Activated CD4-positive, CD25-positive, alpha-beta regulatory T cell (primary cell): ENCODE measurements at places on chromosomes 3 and 15.

DNA sequence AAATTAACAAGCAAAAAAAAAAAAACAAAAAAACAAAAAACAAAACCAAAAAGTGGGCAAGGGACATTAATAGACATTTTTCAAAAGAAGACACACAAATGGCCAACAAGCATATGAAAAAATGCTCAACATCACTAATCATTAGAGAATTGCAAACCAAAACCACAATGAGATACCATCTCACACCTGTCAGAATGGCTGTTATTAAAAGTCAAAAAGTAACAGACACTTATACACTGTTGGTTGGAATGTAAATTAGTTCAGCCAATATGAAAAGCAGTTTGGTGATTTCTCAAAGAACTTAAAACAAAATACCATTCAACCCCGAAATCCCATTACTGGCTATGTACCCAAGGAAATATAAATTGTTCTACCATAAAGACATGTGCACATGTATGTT, 222.4 kb upstream of the CD96 start:
- no peak for DNase-seq

GRCh38 chr3:17336291-17336690, 406.1 kb downstream of the TBC1D5 start:
- no peak for DNase-seq

DNA sequence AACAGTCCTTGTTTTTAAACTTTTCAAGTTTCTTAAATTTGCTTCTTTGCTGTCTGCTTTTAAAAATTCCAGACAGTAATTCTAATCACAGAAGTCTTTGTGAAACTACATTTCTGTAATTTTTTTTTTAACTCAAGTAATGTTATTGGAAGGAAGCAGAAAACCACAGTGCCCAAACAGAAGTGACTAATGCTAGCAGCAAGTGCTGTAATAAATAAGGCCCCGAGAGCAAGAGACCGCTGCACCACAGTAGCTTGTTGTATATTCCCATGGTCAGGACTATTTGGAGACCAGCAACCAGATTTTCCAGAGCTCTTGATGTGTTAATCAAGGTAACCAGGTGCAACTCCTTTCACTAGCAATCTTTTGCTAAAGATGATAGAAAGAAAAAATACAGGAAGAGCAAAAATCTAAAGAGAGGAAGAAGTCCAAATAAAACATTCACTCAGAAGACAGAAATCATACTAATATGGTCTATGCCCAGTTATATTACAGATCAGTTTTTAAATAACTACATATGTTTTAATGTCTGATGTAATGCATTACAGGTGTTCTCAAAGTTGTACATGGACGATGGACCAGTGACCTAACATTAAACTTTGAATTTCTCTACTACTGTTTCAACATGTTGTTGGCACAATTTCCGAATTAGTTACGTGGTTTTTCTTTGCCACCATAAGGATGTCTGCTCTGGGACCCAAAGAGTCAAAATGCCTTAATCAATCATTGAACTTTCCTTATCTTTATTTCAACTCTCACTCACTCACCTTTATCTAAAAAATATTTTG, 36.4 kb downstream of the WWTR1 start:
- no peak for DNase-seq

GRCh38 chr15:100559330-100559729, 30.6 kb upstream of the CERS3 start:
- DNase-seq = no peak

DNA sequence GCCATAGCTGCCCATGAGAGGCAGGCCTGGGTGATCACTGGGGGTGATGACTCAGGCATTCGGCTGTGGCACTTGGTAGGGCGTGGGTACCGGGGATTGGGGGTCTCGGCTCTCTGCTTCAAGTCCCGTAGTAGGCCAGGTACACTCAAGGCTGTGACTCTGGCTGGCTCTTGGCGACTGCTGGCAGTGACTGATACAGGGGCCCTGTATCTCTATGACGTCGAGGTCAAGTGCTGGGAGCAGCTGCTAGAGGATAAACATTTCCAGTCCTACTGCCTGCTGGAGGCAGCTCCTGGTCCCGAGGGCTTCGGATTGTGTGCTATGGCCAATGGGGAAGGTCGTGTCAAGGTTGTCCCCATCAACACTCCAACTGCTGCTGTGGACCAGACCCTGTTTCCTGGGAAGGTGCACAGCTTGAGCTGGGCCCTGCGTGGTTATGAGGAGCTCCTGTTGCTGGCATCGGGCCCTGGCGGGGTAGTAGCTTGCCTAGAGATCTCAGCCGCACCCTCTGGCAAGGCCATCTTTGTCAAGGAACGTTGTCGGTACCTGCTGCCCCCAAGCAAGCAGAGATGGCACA, 5.3 kb downstream of the WDR6 start:
- no peak for DNase-seq

DNA sequence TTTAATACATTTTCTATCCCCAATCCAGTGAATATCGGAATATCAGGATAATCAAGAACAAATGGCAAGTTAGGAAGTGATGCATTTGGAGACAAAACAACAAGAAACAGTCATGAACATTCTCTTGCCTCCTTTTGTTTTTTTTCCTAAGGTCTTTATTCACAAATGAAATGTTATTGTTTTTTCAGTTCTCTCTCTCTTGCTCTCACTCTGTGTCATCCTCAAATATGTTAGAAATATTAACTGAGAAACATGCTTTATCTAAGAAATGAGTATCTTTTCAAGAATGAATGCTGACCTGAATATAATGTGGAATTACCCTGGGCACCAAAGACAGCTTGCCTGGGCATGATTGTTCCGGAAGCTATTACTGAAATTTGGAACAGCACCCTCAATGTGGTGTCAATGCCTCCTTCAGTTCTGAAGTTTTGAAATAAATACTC, 51.3 kb downstream of the RBMS3 start:
- DNase-seq = no peak

- DNase-seq = no peak
These were observed 28.5 kb downstream of the XYLB start for GRCh38 chr3:38375072-38375471.

DNA sequence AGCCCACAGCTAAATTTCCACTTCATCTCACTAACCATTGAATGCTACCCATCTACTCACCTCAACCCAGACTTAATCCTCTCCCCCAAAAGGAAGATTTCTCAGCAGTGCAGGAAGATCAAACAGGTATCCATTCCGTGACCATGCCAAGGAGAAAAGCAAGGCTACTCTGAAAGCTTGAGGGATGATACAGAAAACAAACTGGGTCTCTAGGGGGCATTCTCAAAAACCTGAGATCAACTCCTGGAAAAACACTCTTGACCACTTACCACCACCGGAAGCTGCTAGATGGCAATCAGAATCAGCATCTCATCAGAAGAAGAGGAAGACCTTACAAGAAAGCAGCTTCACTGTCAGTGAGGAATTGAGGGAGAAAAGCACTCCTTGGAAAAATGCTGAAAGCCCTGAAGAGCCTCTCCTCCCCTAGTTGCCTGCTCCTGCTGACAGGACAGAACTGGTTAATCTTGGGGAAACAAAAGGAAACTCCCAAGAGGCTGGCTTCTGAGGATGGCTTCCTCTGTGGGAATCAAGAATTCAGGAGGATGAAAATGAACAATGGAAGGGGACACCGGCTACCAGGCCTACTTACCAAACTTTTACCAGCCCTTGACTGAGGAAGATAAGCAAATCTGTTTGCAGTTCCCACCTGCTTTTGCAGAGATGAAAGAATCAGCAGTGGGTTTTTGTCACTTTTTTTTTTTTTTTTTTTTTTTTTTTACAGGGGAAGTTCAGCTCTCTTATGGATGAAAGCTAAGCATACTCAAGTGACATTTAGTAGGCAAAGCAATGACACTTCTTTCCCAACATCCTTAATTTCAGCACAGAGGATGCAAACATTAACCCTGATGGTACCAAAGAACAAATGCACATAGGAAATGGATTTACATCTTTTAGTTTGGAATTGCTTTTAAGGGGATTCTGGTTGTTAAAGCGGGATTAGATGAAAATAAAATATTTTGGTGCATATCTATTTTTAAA, at the start of gene ATP8B4:
ATP8B4 (minus strand) TSS at position 171 of the 978 bp plus-strand sequence. CDS start 12,267 bp downstream, outside the sequence.
- no peak for DNase-seq

DNA sequence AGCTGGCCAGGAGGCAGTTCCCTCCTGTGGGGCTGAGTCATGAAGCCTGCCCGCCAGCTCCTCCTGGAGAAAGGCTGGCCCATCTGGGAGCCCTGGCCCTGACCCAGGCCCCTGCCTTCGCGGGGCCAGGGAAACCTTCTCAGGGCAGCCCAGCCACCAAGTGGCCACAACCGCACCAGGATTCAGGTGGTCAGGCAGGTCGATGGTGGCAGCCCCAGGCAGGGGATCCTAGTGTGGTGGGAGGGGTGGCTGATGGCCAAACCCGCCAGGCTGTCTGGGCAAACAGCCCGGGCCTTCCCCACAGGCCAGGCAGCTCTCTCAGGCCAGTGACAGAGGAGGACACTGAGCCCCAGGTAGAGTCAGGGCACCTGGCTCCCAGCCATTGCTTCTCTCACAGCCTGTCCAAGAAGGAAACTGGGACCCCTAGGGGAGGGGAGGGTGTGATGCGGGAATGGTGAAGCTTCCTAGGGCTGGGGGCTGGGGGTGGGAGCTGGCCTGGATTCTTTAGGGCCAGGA, 1.2 kb downstream of the TWF2 start:
- no peak for DNase-seq

DNA sequence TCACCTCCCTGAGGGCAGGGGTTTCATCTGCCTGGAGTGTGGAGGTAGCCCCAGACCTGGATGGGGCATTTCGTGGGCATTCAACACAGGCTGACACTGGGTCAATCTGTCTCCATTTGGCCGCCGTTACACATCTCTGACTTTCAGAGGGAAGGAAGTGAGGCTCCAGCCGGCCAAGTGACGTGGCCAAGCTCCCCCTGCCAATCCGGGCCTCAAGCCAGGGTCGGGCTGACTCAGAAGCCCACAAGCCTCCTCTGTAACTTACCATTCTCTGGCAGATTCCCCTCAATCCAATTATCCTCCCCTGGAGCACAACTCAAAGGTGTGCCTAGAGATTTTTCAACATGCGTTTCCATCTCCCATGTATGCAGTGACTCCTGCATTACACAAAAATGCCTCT, 227.6 kb downstream of the KLF13 start:
- DNase-seq = no peak

GRCh38 chr3:112699436-112699978, 58.6 kb upstream of the CCDC80 start:
- DNase-seq = no peak

GRCh38 chr3:112778353-112778948, 68.2 kb downstream of the CD200R1L start:
- no peak for DNase-seq

- no peak for DNase-seq
These were observed 7.6 kb downstream of the ARPC4 start for GRCh38 chr3:9800529-9800928.

GRCh38 chr3:30353711-30354467, 252.5 kb upstream of the TGFBR2 start:
- DNase-seq = peak; percentile 2

DNA sequence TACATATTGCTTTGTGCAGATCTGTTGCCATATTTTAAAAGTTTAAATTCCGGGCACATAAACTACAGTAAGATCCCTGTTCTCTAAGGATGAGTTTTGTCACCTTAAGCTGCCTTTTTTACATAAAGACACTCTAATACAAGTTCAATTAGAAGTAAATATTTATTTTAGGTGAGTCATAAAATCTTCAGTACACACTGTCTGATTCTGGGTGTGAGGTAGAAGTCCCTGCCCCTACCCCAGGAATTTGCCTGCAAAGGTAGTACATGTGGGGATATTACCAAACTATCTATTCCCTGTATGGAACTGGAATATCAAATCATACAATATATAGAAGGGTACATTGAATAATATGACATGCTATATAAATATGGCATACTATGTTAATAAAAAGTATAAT, 6.3 kb downstream of the SCG3 start:
- DNase-seq = no peak

GRCh38 chr15:51853998-51854397, 24.5 kb downstream of the TMOD3 start:
- DNase-seq = no peak

GRCh38 chr3:70821602-70822001, 509.2 kb upstream of the MDFIC2 start:
- DNase-seq = no peak

GRCh38 chr3:65412588-65412987, 626.1 kb downstream of the MAGI1 start:
- no peak for DNase-seq

GRCh38 chr15:66652806-66653205, 49.2 kb upstream of the SMAD6 start:
- DNase-seq = no peak

DNA sequence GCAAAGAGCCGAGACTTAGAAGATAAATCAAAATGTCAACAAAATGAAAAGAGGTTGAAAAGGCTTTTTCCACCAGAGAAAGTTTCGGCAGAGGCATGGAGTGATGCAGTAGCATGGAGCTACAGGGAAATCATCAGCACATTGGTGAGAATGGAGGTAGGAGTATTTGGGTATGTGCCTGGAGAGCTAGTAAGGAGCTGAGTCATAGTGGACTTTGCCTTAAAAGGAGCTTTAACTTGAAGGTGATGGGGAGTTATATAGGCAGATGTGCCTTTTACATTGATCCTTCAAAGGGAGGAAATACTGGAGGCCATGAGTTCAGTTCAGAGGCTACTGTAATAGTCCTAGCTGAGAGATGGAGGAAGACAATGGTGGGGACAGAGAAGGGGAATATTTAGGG, 44.3 kb downstream of the IL5RA start:
- no peak for DNase-seq

DNA sequence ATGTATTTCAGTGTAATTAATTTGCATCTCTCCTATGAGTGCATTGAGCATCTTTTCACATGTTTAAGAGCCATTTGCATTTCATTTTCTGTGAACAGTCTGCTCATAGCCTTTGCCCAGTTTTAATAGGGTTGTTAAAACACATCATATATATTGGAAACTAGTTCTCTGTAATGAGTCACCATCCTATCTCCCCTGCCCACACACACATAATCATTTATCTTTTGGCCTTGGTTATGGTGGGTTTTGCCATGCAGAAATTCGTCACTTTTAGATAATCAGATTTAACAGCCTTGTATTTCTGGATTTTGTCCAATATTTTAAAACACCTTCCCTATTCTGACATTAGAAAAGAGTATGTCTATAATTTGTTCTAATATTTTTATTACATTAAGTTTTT, 11.9 kb upstream of the CHRM5 start:
- no peak for DNase-seq

DNA sequence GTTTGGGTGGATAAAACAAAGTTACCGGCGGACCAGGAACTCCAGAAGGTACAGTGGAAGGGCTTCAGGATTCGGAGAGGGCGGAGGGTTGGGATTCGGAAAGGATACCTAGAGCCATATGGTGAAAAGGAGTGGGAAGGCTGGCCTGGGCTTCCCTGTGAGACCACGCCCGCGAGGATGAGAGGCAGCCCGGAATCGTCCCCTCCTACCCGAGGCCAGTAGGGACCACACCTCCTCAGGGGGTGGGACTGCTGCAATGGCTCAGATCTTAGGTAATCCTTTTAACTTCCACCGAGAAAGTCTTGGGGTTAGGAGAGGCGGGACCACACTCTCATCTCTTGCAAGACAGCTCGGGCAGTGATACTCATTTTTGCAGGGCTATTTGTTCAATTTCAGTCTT, 511.3 kb downstream of the OCA2 start:
- no peak for DNase-seq

GRCh38 chr3:10768708-10769394, 47.2 kb upstream of the SLC6A11 start:
- DNase-seq = no peak
